ENCODE measurements at places on chromosomes 5 and 9.

- DNase-seq = peak; percentile 23
Measured at GRCh38 chr5:33312571-33313549, 127.9 kb upstream of the TARS1 start.

GRCh38 chr5:152912924-152913323, 507.8 kb upstream of the NMUR2 start:
- no peak for DNase-seq

GRCh38 chr9:94991961-94992907, 265.7 kb downstream of the AOPEP start:
- DNase-seq = no peak

DNA sequence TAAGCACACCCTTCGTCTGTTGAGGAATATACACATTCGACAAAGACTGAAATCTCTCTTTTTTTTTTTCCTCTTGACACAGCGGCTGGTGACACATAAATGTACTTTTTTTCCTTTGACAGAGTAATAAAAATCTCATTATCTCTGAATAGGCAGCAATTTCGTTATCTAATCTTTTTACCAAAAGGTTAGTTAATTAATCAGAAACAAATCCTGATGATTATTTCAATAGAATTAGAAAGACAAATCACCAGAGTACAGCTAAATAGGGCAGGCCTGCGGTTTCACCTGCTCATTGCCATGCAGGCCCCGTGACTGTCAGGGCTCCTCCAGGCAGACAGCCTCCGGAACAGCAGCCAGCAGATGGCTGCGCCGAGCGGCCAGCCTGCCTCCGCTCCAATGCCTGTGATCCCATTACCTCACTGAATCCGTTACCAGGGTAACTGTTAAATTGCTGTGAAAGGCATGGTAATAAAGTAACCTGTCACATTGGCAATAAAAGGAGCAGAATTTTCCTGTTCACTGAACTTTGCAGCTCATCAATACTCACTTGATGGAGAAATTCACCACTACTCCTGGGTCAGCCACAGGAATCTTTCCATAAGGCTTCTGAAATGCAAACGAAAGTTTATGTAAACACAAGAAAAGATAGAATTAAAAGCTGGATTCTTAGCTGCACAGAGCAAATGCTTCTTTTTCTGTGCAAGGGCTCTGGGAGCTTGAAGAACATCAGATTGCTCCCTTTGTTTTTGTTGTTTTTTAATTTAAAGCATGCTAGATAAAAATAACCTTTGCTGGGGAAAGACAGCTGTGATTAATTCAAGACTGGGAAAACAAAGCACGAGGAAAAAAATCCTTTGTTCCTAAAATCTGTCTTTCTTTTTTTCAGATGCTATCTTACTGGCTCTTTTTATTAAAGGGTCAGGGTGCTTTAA, 666.4 kb upstream of the ZNF608 start:
- no peak for DNase-seq

Measured in hematopoietic multipotent progenitor cell treated with erythropoietin and hydrocortisone succinate and interleukin-3 and kit ligand, for 8 days (in vitro differentiated cells).